ENCODE measurements at places on chromosomes 12 and 14. TPM values are rescaled to one million over a fixed set of nuclear protein-coding genes. Genes with fewer than 3 reads are reported as not detected.

The HPD gene
- 2.9 TPM for total RNA-seq

The CIDEB gene
- total RNA-seq = 6.9 TPM

The TMEM120B gene
- 10.2 TPM for total RNA-seq

The PTPN6 gene
- 18.9 TPM for total RNA-seq

The CMA1 gene
- total RNA-seq = 0.42 TPM

The CELA1 gene
- not detected for total RNA-seq

The NRIP2 gene
- total RNA-seq = 2.8 TPM

DNA sequence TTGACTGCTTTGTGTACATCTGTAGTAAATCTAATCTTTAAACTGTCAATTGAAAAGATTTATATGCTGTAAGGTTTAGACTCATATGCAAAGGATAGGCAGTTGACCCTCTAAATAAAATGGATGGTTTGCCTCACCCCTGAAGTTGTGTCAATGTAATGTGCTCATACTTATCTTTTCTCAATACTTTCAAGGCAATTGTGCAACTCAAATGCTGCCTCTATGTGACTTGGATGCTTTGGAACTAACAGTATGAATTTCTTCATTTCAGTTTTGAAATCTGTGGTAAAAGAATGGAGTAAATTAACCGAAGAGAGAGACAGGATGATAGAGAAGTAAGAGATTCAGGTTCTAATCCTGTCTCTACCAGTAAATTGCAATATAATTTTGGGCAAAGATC, 9.7 kb downstream of the PDE6H start:
- no peak for DNase-seq

DNA sequence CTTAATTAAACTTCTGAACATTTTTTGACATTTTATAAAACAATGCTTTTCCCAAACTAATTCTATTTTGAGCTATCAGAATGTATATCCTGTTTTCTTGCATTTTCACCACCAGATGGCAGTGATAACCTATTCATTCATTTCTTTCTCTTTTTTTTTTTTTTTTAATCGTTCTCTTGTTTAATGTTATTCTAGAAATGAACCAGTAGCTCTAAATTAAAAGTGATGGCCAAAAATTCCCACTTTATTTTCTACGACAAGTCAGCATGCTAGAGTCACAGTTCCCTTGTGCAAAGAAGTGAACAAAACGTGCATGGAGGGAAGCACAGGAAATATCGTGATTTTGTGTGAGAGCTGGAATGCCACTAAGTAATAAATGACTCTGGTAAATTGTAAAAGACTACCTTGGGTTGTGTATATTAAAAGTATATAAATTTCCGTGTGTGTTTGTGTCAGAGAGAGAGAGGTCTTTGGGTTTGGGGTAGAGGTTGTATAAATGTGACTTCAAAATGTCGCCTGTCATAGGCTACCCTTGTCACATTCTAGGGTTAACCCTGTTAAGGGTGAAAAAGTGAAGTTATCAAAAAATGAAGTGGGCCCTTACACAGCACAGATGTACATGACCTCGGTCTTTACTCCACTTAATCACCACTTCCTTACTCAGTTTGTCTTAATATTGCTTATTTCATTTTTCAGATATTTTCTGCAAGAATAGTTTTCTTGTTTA, 40.4 kb upstream of the LDHB start:
- no peak for DNase-seq

- DNase-seq = no peak
Measured at GRCh38 chr14:79585845-79586244, 625.5 kb downstream of the DIO2 start.

DNA sequence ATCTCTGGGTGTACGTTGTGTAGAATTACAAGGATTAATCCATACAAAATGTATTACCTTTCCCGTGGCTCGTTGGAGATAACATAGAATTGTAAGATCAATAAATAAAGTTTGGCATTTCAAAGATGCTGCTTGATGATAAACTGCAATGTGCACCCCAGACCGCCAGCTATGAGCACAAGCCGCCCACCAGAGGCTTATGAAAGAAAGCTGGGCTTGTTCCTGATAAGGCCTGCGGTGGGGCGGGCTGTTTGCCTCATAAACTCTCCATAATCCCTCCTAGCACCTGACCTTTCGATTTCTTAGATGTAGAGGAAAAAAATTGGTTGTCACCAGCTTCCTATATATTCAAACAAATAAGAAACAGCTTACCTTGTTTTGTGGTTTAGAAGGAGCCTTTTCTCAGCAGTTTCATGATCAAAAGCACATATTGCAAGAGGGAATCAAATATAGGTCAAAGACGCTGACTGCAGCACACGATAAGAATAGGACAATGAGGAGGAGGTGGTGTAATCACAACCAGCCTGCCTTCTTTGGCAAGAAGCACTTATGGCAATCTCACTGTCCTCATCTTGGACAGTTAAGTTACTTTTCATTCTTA, 293.6 kb downstream of the RMST start:
- DNase-seq = no peak

DNA sequence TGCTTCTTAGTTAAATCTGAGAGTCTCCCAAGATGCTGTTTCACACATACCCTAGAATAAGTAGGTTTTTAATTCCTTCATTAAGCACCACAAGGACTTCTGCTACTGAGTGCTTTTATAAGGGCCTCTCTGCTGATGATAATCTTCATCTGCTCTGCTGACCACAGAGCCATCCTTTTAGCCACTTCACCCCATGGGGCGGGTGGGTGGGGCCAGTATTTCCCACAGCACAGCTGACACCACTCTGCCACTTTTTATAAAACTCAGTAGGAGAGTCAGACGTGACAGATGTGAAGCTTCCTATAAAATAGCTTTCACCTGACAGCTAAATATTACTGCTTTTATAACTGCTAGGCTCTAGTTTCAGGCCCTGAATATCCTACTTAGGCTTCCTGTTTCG, 20.3 kb downstream of the FCF1 start:
- no peak for DNase-seq

DNA sequence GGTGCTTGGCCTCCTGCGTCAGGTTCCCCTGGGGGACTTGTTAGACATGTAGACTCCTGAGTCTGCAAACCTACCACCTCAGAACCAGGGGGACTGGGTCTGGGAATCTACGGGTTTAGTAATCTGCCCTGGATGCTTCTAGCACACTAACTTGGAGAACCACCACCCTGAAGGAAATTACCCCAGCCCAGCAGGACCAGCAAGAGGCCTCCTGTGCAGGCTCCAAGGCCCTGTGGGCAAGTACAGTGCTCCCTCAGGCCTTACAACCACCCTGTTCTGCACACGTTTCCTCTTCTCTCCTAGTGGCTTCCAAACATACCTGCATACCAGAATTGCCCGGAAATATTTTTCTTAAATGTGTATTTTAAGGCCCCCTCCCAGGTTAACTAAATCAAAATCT, 423.0 kb downstream of the FUT8 start:
- DNase-seq = no peak

- DNase-seq = no peak
Measured at GRCh38 chr12:116803013-116803736, 65.1 kb downstream of the RNFT2 start.

GRCh38 chr14:38904959-38905358, 198.1 kb downstream of the SEC23A start:
- DNase-seq = no peak

GRCh38 chr14:41899416-41899815, 292.7 kb downstream of the LRFN5 start:
- no peak for DNase-seq

DNA sequence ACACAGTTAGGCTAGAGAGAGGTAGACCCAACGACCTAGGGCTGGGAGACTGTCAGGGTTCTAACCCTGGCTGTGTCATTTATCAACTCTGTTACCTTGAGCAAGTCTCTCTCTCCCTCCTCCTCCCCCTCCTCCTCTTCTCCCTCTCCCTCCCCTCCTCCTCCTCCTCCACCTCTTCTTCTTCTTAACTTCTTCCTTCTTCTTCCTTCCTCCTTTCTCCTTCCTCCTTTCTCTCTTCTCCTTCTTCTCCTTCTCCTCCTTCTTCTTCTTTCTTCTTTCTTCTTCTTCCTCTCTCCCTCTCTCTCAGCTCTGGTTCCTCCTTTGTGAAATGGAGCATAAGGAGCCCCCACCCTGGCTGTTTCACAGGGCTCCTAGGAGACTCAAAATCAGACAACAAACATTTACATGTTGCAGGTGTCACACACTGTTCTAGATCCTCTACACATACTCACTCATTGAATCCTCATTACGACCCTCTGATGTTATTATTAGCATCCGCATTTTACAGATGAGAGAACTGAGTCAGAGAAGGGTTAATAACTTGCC, 2.2 kb upstream of the KCNH3 start:
- DNase-seq = no peak

DNA sequence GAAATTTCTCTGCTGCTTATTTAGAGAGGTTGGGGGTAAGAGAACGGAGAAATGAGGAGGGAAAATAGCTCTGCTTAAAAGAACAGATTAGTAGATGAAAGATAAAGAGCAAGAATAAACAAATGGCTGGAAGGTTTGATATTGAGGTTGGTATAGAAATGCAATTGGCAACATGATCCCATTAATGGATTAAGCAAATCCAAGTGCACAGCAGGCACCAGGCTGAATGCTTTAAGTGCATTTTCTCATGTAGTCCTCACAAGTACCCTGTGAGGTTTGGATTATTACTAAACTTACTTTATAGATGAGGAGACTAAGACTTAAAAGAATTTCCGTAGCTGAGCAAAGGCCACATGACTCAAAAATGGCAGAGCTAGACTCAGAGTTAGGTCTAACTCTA, 76.9 kb upstream of the ATF1 start:
- DNase-seq = no peak

DNA sequence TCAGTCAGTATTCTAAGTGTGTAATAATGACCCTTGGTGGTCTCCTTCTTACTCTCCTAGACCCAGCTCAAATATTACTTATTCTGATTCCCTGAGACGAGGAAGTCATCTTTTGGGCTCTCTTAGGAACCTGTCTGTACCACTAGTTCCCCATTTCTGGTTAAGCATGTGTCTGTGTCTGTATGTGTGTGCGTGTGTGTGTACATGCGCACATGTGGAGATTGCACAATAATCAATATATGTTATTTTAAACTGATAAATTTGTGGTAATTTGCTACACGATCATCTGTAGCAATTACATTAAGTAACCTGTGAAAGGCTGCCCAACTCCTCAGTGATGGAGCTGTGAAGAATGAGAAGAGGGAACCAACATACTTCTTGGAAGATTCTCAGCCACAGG, 132.2 kb downstream of the ASCL4 start:
- no peak for DNase-seq

Data from left cardiac atrium (tissue), 4 donors.